Activated CD4-positive, alpha-beta T cell treated with anti-CD3 and anti-CD28 coated beads, Interleukin-2, amount 50 U/mL, for 16 hours (primary cell): ENCODE measurements at places on chromosomes 1 and 21.

DNA sequence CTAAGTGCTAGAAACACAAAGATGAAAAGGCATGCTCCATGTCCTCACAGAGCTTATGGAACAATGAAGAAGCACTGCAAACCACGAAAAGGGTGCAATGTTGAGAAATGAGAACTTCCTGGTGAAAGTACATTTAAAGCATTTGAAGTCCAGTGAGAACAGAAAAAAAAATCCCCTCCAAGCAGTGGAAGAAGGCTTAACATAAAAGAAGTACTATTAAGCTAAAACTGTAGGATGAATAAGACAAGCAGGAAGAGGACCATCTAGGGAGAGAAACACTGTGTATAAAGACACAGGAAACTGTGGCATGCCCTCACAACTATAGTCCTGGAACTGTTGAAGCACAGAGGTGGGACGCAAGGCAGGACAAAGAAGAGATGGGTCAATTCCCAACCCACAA lies 10.0 kb downstream of the TP53BP2 start:
- no peak for DNase-seq

GRCh38 chr1:185353124-185353523 lies 36.1 kb upstream of the IVNS1ABP start:
- no peak for DNase-seq

DNA sequence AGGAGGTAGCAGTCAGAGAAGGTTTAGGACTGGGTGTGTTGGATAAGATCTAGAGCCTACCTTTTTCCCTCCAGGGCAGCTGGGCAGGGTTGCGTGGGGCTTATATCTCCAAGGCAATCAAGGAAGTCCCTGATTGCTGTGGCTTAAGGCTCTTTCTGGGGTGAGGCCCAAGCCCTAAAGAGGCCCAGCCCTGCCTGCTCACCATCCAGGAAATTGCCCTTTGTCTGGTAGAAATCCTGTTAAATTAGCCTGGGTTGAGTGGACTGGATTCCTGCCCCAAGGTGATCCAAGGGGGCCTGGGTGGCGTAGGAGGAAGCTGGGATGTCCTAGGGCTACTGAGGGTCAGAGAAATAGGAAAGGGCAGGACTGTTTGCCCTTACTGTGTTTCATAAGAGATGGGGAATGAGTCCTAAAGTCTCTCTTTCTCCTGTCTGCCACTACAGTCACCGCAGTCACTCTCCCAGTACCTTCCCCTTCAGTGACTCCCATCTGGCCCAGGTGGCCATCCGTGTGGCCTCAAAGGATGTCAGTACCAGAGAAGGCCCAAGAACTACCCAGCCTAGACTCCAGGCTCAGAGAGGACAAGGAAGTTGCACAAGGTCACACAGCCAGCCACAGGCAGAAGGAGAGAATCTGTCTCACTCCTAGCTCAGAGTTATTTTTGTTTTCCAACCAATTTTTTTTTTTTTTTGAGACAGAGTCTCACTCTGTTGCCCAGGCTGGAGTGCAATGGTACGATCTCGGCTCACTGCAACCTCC lies 25.8 kb downstream of the MFSD2A start:
- no peak for DNase-seq

- DNase-seq, result no peak
These were observed 64.0 kb downstream of the WNT9A start for GRCh38 chr1:227883641-227884301.

DNA sequence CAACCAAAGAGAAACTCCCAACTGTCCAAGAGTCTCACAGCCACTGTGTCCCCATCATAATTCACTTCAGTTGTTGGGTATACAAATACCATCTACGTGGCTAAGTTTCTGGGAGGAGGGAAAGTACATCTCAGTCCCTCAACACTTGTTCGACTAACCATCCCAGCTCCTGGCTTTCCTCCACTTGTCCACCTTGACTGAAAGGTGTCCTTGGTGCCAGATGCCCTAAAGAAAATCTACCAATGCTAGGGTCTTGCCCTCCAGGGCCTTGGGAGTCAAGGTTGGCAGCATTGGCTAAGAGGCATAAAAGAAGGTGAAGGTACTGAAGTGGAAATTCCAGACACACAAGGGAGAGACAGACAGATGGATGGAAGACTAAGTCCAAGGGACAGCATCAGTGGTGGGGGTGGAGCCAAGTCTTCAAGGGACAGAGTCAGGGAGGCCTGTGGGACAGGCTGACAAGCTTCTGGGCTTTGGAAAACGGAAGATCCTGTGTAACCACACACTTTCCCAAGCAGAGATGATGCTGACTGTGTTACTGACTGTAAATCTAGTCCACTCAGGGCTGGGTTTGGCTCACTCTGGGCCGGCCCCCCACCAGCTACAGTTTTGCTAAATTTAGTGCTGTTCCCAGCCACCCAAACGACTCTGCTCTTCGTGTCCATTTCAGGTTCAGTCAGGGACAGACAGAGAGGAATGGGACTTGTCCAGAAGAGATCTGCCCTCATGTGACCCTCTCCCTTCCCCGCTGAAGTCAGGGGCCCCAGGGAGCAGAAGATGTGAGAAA lies 60.1 kb downstream of the CD34 start:
- DNase-seq, result no peak

DNA sequence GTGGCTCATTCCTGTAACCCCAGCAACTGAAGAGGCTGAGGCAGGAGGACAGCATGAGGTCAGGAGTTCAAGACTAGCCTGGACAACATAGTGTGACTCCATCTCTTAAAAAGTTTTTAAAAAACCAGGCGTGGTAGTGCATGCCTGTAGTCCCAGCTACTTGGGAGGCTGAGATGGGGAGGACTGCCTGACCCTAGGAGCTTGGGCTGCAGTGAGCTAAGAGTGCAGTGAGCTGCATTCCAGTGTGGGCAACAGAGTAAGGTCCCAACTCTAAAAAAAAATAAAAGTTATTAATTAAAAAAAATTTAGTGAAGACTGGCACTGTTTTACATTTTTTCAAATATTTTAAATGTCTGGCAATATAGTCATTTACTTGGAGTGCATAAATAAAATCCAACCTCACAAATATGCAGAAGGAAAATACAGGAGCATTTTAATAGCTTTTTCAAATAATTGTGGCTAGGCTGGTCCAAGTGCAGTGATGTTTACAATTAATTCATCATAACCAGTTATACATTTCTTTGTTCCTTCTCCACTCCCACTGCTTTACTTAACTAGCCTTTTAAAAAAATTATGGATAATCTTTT lies 10.8 kb downstream of the ZBTB8OS start:
- no peak for DNase-seq

DNA sequence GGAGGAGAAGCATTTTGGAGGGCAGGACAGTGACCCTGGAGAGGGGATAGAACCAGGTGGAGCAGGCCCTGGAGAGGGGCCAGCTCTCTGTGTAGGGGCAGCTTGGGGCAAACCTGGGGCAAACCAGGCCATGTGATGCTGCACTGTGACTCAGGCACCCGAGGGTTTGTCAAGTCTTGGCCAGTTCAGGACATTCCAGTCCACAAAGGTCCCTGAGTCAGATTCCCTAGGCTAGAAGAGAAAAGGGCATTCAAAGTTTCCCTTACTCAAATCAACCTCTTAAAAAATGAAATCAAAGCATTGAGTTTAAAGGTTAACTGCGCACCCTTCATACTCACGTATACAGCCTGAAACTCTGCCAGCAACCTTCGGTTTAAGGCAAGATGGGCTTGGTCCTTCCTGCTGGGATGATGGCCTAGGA lies 25.2 kb upstream of the PLA2G2C start:
- DNase-seq, result no peak

DNA sequence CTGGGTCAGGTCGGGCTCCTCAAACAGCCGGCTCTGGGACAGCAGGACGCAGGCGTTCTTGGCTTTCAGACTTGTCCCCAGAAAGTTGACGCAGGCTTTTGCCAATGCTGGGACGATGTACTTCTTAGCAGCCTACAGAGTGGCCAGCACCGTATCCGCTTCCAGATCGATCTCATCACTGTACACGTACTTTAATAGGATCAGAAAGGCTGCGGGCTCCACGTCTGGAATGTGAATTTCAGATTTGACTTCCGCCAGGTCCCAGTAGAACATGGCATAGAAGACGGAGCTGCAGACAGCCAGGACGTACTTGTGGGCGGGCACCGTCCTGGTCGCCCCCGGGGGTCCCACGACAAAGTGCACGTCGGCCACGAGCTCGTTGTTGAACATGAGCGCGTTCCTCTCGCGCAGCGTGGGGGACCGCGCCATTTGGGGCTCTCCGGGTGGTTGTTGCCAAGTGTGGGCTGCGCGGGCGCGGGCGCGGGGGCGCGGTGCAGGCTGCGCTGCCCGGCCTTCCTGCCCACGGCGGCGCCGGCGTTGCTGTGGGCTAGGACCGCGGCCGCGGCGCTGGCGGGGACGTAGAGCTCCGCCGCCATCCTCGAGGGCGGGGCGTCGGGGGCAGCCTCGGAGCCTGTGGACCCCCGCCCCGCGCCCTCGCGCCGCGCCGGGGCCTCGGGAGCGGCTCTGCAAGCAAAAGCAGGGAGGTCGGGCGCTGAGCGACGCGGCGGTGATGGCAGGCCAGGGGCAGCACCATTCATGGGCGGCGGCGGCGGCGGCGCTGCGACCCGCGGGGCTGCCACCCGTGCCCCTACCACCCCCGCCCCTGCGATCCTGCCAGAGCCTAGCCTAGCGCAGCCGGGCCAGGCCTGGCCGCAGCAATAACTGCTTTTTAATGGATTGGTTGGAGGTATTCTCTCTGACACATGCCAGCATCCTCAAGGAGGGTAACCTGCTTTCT lies 10.6 kb downstream of the CNR2 start:
- DNase-seq, result no peak

DNA sequence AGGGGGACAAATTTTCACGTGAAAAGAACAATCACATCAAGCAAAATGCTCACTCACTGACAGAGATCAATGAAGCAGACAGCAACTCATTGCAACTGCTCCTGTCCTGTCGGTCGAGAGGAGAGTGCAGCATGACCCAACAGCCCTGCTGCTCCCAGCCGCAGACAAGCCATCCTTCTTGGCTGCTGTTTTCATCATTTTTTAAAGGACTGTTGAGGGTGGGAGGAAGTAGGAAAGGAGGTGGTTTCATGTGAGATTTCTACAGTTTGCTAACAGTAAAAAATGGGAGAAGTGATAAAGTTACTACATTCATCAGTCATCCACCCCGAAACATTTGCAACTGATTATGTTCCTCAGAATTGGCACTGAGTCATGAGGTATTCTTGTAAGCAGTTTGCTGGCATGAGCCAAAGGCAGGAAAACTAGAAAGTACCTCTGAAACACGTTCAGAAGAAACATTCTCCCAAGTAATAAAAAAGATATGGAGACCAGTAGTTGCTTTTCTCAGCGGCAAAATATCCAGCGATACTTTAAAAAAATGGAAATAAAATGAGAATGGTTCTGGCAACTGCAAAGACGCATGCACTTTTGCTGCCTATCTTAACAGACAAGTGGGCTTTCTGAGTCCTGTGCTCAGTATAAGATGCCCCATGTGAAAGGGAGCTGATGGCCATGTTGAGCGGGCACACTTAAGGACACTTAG lies 72.0 kb upstream of the CLDN14 start:
- DNase-seq, result no peak

DNA sequence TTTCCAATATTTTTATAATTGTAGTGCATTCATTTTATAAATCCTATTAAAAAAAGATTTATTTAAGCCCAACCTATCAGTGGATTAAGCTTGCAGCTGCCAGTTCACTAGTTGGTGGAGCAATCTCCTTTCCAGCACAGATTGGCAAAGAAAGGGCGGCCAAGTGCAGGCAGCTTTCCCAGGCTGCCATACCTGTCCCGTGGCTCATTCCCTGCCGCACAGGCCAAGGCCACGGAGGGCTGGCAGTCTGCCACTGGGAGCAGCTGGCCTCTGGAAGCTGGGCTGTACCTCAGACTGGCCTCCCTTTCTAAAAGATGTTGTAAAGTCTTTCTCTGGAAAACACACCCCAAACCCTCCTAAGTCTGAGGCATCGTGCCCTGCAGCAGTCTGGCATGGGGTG lies 74.2 kb downstream of the SIM2 start:
- DNase-seq, result no peak

- DNase-seq, result no peak
These were observed 19.6 kb downstream of the TMCC2 start for GRCh38 chr1:205247130-205247921.

DNA sequence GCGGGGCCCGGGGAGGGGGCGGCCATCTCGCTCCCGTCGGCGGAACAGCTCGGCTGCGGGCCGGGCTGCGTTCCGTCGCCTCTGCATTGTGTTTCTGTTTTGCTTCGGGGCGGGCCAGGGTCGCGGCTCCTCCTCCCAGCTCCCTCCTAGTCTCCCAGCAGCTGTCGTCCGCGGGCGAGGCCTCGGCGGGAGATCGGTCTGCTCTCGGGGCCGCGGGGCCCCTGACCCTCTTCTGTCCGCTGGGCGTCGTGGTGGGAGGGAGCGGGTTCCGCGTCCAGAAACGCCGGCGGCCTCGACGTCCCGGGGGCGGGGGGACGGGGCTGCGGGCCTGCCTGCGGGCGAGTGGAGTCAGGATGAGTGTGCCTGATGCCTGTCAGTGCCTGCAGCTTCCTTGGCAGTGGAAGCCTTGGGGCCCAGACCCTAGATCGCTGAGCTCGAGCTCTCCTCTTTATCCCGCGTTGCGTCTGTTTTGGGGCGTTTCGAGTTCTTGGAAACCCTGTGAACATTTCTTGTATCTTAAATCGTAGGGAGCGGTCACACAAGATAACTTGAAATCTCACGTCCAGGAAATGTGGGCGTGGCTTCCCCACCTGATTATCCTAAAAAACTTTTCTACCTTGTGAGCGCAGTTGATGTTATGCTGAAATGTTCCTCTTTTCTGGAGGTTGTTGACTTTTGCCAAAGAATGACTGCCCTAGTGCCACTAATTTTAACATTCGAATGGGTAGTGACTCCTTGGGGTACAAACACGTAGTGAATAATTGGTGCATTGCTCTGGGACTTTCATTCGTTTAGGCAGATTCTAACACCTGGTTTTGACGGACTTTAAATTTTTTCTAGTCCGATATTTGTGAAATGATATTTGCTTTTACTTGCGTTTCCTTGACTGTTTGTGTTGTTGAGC lies 676 bp downstream of the MORC3 start:
- DNase-seq, result peak; percentile 69

GRCh38 chr1:155002464-155003226 lies at the start of gene ZBTB7B:
Gene ZBTB7B, plus strand, starts transcription at chr1:155002802. Its CDS starts 11,859 bp downstream, at chr1:155014661.
- DNase-seq, result no peak

GRCh38 chr21:30479259-30479658 lies 908 bp downstream of the KRTAP19-1 start:
- no peak for DNase-seq

- DNase-seq, result no peak
These were observed 8.5 kb downstream of the ZBTB48 start for GRCh38 chr1:6588128-6588892.

GRCh38 chr21:42237577-42237976 lies 18.6 kb downstream of the ABCG1 start:
- peak; percentile 48 for DNase-seq
